Frontal cortex (tissue), 4 donors: ENCODE measurements at places on chromosomes 2 and 18.

DNA sequence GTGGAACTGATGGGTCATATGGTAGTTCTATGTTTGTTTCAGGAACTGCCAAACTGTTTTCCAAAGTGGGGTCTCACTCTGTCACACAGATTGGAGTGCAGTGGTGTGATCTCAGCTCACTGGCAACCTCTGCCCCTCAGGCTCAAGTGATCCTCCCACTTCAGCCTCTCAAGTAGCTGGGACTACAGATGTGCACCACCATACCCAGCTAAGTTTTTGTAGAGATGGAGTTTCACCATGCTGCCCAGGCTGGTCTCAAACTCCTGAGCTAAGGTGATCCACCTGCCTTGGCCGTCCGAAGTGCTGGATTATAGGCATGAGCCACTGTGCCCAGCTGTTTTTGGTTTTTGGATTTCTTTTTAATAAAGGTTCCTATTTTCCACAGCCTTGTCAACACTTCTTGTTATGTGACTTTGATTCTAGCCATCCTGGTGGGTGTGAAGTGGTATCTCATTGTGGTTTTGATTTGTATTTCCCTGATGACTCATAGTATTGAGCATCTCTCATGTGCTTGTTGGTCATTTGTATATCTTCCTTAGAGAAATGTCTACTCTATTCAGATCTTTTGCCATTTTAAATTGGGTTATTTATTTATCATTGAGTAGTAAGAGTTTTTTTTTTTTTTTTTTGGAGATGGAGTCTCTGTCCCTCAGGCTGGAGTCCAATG lies 22.8 kb downstream of the NPC1 start:
- DNase-seq, result no peak

DNA sequence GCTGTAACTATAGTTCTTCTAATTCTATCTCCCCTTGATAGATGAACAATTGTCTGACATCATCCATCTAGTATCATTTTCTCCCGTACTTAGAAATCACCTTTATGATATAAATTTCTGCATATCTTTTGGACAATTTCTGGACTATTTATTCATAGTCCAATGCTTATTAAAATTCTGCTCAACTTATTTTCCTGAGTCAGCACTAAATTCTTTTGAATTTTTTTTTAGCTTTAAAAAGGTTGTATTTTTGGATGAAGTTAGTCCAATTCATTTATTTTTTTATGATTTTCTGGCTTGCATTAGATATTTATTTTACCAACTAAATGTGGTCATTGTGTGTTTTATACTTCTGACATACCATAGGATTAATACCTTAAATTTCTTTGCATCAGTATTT lies 538.5 kb upstream of the DCC start:
- DNase-seq, result no peak

DNA sequence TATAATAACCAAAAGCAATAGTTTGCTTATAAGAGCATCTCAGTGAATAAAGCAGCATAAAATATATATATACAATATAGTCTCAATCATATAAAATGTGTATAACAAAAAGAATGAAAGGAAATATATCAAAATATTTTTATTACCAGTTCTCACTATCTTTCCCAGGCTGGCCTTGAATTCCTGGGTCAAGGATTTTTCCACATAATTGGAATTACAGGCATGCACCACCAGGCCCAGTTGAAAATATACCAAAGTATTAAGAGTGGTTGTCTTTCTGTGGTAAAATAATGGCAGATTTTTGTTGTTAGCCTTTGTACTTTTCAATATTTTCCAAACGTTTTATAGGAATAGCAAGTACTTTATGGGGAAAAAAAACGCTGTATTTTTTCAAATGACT lies 8.6 kb upstream of the TLK1 start:
- DNase-seq, result no peak

- DNase-seq, result no peak
These were observed 42.7 kb downstream of the UBE2F start for GRCh38 chr2:238009563-238009962.

GRCh38 chr2:18503376-18504228 lies 56.9 kb downstream of the RDH14 start:
- no peak for DNase-seq

- DNase-seq, result no peak
These were observed 352.7 kb downstream of the TSN start for GRCh38 chr2:122108186-122108585.

DNA sequence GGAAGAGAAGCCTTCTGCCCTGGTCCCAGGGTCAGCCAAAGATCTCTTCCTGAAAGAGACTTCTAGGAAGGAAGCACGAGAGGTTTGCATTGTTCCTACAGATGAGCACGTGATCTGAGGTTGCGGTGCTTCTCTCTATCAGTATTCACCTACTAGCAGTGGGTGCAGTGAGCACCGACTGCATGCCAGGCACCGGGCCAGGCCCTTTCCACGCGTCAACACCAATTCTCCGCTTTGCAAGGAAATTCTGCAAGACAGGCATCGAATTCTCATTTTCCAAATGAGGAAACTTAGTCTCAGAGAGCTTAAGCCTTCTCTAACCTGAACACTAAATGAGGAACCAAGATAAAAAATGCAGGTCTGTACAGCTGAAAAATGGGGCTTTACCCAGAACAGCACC lies 151.5 kb upstream of the MYCN start:
- no peak for DNase-seq
